ENCODE measurements at places on chromosomes 3 and 15.

DNA sequence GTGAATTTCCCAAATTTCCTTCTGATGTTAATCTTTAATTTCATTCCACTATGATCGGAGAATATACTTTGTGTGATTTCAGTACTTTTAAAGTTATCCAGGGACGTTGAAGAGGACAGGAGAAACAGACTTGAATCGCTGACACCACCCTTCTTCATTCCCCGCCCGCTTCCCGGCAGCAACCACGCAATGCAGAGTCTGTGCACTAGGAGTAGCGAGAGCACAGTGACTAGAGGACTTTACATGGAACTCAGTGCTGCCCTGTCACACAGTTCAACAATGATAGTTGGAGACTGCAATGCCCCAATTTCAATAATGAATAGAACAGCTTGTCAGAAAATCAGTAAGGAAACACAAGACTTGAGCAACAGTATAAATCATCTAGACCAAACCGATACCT is 73.9 kb downstream of the RNF13 start:
- DNase-seq, result no peak

DNA sequence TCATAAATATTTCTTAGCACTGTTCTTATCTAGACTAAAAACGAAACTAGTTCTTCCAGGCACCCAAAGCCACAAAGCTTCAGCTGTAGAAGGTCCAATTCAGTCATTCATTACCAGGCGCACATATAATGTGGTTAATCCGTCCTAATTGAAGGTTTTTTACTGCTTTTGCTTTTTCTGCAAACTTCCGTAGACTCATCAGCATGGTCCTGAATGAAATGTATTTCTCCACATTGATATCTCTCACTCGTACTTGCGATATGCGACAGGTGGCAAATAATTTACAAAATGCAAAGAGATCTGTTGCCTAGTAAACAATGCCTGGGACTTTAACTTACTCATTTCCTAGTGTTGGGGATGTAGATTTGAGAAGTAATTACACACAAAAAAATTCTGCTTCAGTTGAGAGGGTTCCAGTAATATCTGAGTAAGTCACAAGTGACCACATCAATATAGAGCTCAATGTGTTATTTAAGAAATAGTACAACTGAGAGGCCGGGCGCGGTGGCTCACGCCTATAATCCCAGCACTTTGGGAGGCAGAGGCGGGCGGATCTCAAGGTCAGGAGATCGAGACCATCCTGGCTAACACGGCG is 75.0 kb upstream of the MBNL1 start:
- DNase-seq, result no peak

- DNase-seq, result no peak
Observed at GRCh38 chr3:2094941-2095340, 3.7 kb upstream of the CNTN4 start.

- no peak for DNase-seq
Observed at GRCh38 chr15:36605604-36606263, 26.3 kb downstream of the CDIN1 start.

GRCh38 chr3:127637971-127638370 is 9.0 kb downstream of the PODXL2 start:
- DNase-seq, result no peak

DNA sequence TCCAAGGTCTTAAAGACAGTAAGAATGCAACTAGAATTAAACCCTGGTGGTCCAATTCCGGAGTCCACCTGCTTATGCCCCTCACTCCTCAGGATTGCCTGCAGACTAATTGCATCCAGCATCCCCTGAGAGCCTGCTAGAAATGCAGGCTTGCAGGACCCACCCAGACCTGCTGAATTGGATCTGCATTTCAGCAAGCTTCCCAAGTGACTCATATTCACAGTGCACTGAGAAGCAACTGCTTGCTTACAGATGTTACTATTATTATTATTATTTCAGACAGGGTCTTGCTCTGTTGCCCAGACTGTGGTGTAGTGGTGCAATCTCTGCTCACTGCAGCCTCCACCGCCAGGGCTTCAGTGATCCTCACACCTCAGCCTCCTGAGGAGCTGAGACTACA is 83.5 kb upstream of the VGLL4 start:
- no peak for DNase-seq

DNA sequence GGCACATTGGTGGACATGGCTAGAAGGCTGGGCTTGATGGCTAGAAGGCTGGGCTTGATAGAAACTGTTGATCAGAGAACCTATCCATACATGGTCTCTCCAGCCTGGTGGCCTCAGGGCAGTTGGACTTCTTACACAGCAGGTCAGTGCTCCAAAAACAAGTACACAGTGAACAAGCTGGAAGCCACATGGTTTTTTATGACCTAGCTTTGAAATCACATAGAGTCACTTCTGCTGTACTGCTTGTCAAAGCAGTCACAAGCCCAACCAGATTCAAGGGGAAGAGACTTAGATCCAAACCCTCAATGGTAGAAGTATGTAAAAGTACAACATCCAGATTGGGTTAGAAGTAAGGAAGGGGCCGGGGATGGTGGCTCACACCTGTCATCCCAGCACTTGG is 89.4 kb upstream of the HES1 start:
- peak; percentile 72 for DNase-seq

GRCh38 chr3:16841904-16842271 is 42.9 kb upstream of the PLCL2 start:
- peak; percentile 67 for DNase-seq

- no peak for DNase-seq
Observed at GRCh38 chr3:191492601-191493000, 31.6 kb downstream of the PYDC2 start.

- no peak for DNase-seq
Observed at GRCh38 chr15:50552238-50552637, 5.8 kb upstream of the USP50 start.

DNA sequence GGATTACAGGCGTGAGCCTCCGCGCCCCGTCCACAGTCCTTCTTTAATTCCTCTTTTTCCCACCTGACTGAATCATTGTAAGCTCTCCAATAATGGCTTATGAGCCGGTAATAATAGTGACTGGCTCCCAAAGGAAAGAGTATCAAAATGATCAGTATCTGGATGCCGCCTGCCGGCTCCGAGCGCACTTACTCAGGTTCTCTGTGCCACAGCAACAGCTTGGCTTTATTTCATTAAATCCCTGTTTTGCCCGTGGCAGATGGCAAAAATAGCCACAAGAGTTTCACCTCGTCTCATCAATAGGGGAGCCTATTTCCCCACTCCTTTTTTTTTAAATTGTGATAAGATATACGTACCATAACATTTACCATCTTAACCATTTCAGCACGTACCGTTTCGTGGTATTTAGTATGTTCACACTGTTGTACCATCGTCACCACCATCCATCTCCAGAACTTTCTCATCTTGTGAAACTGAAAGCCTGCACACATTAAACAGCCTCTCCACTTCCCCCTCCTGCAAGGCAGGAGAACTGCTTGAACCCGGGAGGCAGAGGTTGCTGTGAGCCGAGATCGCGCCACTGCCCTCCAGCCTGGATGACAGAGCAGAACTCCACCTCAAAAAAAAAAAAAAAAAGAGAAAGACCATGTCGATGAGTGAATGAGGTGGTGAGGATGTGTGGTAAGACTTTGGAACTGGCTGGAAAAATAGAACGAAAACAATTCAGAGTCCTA is 80.7 kb upstream of the DLG1 start:
- DNase-seq, result no peak

GRCh38 chr3:139558351-139559266 is 19.1 kb upstream of the RBP1 start:
- DNase-seq, result no peak

DNA sequence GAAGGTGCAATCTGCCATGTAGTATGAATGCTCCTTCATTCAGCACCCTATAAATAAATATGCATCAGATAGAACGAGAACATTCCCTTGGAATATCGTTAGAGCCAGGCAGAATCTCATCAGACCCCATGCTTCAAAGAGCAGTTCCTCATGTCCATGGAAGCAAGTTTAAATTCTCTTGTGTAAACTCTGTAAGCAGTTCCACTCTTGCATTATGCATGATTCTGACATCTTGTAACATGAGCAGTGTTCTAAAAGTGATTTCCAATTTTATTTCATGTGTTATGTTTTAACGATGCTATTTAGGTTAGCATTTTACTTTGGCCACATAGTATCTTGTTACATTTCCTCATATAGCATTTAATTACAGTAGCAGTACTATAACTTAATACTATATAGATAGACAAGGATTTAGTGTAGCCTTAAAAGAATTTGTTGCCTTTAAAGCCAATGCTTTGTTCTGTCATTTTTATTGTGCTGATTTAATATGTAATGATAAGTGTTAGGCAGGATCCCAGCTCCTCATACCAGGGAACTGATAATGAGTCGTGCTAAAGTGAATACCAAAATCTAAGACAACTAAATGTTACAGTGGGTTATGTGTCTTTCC is 161.2 kb upstream of the NECTIN3 start:
- DNase-seq, result no peak

DNA sequence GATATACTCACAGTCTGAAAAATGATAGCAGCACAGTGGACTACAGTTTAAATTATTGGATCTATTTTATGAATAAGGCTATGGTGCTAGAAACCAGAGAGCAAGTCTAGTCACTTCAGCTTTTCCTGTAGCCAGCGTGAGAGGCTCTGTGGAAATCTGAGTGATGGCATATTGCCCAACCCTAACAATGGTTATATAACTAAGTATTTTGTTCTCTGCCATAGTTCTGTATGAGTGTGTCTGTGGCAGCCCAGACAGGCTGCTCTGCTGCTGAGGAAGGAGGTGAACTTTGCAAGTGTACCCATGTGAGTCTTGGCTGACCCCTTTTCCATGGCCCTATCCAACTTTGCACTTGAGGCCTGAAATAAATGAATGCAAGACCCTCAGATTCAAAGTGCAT is 105.7 kb downstream of the LRTM1 start:
- no peak for DNase-seq

- no peak for DNase-seq
Observed at GRCh38 chr3:148079370-148079769, 618.3 kb upstream of the AGTR1 start.

DNA sequence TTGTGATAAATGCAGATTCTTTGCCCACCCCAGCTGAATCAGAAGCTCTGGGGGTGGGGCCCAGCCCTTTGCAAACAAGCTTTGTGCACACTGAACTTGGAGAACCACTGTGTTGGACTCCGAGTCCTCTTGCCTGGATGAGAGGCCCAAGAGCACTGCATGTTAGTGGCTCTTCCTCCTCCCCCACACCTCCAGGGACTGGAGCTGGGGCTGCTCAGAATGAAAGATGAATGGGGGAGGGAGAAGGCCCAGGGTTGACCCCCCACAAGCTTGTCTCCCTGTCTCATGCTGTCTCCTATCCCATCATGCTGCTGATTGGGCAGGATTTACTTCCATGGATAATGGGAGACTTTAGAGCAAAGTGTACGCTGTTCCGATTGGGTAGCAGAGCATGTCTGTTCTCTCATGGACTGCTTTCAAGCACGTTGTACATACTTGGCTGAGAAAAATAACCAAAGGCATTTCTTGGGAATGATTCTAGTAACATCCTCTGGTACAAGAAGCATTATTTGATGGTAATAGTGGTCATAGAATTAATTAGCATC is 99.6 kb downstream of the PGPEP1L start:
- DNase-seq, result no peak

DNA sequence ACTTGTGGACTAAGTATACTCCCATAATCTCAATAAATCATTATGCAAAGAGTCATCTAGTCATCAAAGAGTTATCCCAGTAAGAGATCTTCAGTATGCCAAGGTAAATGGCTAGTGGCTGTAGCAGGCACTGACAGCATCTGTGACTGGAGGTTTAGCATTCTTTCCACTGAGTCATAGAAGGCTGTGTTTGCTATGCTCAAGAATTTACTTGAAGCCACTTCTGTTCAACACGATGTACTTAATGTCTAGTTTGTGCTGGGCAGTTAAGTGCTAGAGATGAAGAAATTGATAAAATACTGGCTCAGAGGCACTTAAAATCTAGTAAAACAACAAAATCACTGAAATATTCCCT is 13.0 kb downstream of the ZBED2 start:
- DNase-seq, result no peak

DNA sequence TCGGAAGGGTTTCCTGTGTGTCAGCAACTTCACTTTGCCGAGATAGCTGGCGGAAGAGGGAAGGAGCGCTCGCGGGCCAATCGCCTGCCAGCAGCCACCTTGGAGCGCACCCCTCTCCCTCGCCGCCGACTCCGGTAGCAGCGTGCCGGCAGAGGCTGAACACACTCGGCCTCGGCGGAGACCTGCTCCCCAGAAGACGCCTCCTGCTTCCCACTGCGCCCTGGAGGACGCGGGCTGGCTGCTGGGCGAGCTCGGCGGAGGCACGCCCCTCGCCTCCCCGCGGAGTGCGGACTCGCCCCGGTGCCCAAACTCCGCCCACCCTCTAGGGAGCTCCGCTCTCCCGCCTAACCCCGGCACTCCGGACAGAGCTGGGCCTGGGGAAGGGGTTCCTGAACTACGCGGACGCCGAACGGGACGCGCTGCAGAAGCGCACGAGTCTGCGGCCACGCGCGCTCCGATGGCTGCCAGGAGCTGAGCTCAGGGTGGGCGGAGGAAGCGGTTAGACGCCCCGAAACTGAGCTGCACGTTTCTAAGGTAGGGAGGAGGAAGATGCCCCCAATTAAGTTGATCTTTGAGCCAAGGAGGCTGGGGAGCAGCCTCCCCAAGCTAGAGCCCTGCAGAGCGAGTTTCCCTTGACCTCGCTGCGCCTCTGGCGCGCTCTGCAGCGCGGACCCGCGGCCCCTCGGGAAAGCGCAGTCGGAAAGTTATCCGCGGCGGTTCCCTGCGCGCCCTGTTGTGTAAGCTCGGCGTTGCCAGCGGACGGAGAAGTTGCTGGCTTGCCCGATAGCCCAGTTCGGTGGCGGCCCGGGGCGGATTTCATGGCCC is at the start of gene P2RY1:
P2RY1 (plus strand) TSS at position 356 of the 825 bp plus-strand sequence. CDS start 652 bp downstream, outside the sequence.
- peak; percentile 92 for DNase-seq

- no peak for DNase-seq
Observed at GRCh38 chr3:80408030-80408721, 640.4 kb upstream of the ROBO1 start.

DNA sequence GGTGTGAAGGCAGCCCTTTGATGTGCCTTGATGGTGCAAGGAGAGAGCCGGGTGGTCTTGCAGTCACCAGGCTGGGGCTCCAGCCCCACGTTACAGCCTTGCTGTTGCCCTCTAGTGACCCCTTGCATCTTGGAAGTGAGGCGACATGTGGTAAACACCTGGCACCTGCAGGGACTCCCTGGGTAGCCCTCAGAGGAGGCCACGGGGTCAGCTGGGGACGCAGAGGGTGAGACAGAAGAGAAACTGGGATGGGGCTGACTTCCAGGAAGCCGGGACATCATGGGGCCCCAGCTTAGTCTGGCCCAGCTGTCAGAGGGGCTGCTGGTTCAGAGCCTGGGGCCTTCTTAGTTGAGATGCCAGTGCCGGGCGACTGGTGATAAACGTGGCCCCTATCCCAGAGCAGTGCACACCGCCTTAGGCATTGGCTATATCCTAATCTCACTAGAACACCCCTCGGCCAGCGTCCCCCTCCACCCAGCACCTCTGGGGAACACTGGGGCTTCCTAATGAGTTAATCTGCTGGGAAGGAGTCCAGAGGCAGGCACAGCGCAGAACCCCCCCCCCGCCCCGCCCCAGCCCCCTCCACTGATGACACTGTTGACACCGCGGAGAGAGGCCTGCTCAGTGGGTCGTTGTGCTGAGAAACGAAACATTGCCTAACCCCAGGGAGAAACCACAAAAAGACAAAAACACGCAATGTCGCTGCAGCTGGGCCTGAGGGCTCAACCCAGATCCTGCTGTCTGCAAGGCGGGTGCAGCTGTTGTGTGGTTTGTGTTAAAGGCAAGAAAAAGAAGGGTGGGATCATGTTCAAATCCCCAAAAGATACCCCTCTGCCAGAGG is 60.5 kb upstream of the KLF13 start:
- DNase-seq, result peak; percentile 90
